ENCODE measurements at places on chromosomes 4 and X.
A peak's percentile ranks its signal among the peaks of the same experiment; 100 is the strongest.

DNA sequence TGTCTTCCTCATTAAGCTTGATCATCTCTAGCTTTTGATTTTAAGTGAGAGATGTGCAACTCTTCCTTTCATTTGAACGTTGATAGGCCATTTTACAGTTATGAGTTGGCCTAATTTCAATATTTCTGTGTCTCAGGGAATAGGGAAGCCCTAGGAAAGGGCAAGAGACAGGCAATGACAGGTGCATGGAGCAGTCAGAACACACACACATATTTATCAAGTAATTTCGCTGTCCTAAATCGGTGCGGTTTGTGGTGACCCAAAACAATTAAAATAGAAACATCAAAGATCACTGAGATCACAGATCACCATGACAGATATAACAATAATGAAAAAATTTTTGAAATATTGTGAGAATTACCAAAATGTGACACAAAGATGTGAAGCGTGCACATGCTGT lies 87.7 kb upstream of the LSM6 start:
- H3K27me3 ChIP-seq: no peaks in the 10 kb centered on the region
- DNase-seq: no peak
- no peak overlapping the region for H3K4me3 ChIP-seq
- no peaks in the 10 kb centered on the region for H3K36me3 ChIP-seq
- H3K27ac ChIP-seq: no peak overlapping the region
- no peaks in the 10 kb centered on the region for H3K4me1 ChIP-seq

DNA sequence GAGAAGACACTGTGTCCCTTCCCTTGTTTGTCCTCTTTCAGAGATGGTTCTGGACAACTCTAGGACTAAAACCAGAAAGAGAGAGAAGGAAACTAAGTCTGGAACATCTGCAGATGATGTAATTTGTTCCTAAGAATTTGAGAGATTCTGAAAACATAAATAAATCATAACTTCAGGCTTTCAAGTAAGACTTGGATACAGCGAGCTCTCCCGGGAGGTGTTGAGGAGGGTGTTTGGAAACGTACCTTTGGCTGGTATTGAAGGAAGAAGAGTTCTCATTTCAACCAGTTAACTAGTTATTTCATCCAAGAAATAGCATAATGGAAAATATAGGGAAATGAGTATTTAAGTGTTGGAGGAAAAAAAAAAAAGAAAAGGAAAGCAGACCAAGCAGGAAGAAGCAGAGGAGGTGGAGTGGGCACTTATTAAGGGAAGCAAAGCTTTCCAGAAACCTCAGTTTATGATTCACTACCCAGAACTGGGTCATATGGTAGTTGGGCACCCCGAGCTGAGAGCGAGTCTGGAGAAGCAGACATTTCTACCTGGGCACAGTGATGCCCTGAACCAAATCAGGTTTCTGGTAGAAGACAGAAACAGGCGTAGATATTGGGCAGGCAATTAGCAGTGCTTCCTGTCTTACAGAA lies 26.9 kb downstream of the CCNG2 start:
- H3K36me3 ChIP-seq: no peaks in the 10 kb centered on the region
- H3K4me3 ChIP-seq: no peak overlapping the region
- no peak overlapping the region for H3K27ac ChIP-seq
- no peaks in the 10 kb centered on the region for H3K4me1 ChIP-seq
- DNase-seq: no peak

DNA sequence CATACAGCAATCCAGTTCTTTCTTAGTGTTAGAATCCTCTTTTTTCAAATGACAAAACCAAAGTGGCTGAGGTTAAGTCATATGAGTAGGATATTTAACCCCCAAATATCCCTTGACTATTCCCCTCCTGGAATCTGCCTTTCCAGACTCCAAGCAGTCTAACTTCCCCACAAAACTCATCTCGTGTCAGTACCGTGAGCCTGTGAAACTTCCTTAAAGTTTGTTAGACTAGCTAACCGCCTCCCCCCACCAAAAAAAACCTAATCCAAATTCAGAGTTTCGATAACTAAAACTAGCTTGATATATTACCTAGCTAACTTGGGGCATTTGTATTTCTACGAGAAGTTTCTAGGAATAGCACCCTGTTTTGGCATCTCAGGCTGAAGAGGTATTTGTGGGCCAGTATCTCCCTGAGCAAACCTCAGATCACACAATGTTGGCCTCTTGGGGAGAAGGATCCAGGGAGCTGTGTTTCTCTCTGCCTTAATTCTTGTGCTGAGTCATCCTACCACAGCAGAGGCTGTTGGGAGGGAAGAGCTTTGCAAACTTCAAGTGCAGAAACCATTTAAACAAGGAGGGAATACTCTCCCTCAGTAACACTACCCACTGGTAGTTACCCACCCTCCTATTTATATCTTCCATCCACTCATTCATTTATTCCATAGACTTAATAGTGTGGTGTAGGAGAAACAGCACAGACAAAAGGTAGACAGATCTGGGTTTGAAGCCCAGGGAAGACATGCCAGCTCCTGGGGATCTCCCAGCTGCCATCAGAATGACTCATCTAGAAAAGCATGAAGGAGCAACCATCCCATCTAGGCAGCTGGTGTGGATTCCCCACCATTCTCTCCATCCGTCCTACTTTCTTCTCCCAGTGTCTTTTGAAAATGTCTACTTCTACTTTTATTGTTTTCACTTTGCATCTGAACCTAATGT lies 39.3 kb upstream of the TXK start:
- DNase-seq: peak; percentile 25
- H3K27me3 ChIP-seq: no peaks in the 10 kb centered on the region
- H3K36me3 ChIP-seq: no peaks in the 10 kb centered on the region
- H3K4me1 ChIP-seq: peaks cover 15% of the 10 kb centered on the region
- no peak overlapping the region for H3K4me3 ChIP-seq

GRCh38 chr4:180234730-180235129 lies 2008.5 kb upstream of the TENM3 start:
- H3K27me3 ChIP-seq: no peaks in the 10 kb centered on the region
- no peak overlapping the region for H3K27ac ChIP-seq
- H3K4me1 ChIP-seq: no peaks in the 10 kb centered on the region
- DNase-seq: no peak
- H3K36me3 ChIP-seq: no peaks in the 10 kb centered on the region

GRCh38 chr4:182421753-182422152 lies 178.6 kb downstream of the TENM3 start:
- H3K4me1 ChIP-seq: no peaks in the 10 kb centered on the region
- H3K27me3 ChIP-seq: no peaks in the 10 kb centered on the region
- H3K27ac ChIP-seq: no peak overlapping the region
- no peak for DNase-seq

- DNase-seq: peak; percentile 8
- H3K27ac ChIP-seq: no peak overlapping the region
- H3K27me3 ChIP-seq: no peaks in the 10 kb centered on the region
- no peaks in the 10 kb centered on the region for H3K4me1 ChIP-seq
- no peak overlapping the region for H3K4me3 ChIP-seq
- no peaks in the 10 kb centered on the region for H3K36me3 ChIP-seq
These were observed 139.6 kb upstream of the PTCHD1 start for GRCh38 chrX:23194885-23195554.

GRCh38 chrX:134908356-134908755 lies 82.4 kb upstream of the SMIM10 start:
- H3K36me3 ChIP-seq: no peaks in the 10 kb centered on the region
- no peak overlapping the region for H3K4me3 ChIP-seq
- H3K27ac ChIP-seq: no peak overlapping the region
- H3K4me1 ChIP-seq: no peaks in the 10 kb centered on the region
- no peaks in the 10 kb centered on the region for H3K27me3 ChIP-seq

DNA sequence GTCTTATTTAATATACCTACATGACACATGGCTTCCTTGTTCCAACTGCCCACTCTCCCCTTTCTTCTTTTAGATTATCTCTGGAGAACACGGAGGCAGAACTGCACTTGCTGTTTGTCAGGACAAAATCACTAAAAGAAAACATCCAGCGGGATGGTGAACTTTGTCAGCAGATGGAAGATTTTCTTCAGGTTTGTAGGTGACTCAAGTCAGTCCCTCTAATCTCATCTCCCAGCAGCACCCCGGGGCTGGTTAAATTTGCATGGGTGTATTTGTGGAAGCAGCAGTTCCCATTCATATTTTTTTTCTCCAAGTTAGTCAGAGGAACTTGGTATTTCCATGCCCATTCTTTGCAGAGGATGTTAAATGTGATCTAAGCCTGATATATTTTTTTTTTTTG lies 31.8 kb downstream of the FHDC1 start:
- H3K4me3 ChIP-seq: no peak overlapping the region
- H3K27ac ChIP-seq: no peak overlapping the region
- DNase-seq: no peak
- H3K4me1 ChIP-seq: peaks cover 31% of the 10 kb centered on the region

- peaks cover 6% of the 10 kb centered on the region for H3K4me1 ChIP-seq
- no peak overlapping the region for H3K4me3 ChIP-seq
- no peaks in the 10 kb centered on the region for H3K36me3 ChIP-seq
- no peak overlapping the region for H3K27ac ChIP-seq
- no peaks in the 10 kb centered on the region for H3K27me3 ChIP-seq
- DNase-seq: no peak
These were observed 204.9 kb downstream of the AASDH start for GRCh38 chr4:56182356-56182755.

DNA sequence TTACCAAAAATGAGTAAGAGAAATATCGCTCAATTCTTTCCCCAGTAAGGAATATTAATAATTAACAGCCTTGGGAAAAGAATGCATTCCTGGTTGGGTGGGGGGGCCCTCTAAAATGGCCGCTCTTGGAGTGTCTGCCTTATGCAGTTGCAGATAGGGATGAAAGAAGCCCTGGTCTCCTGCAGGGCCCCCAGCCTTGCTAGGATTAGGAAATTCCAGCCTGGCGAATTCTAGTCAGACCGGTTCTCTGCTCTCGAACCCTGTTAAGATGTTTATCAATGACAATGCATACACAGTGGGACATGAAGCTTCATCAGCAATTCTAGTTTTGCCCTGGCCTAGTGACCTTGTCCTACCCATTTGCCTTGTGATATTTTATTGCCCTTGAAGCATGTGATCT lies 1047.7 kb upstream of the GRID2 start:
- H3K36me3 ChIP-seq: no peaks in the 10 kb centered on the region
- H3K27ac ChIP-seq: no peak overlapping the region
- H3K27me3 ChIP-seq: no peaks in the 10 kb centered on the region
- H3K4me1 ChIP-seq: no peaks in the 10 kb centered on the region

DNA sequence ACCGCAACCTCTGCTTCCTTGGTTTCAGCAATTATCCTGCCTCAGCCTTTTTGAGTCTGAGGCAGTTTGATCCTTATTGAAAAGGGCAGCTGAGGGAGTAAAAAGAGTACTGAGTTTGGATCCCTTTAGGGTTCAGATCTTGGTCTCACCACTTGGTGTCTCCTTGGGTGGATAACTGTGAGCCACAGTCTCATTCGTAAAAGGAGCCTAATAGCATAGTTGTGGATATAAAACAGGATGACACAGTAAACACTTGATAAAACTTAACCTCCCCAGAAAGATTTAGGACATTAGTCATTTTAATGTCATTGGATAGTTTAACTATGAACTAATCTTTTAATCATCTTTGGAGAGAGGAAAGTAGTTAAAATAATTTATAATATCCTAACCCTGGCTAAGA lies 173.0 kb downstream of the ANK2 start:
- H3K27ac ChIP-seq: peak overlapping the region; percentile 10
- peak; percentile 27 for DNase-seq
- no peak overlapping the region for H3K4me3 ChIP-seq
- H3K36me3 ChIP-seq: no peaks in the 10 kb centered on the region
- H3K27me3 ChIP-seq: no peaks in the 10 kb centered on the region

- no peaks in the 10 kb centered on the region for H3K4me1 ChIP-seq
- no peak overlapping the region for H3K4me3 ChIP-seq
- peak; percentile 33 for DNase-seq
- H3K27me3 ChIP-seq: no peaks in the 10 kb centered on the region
These were observed 220.5 kb upstream of the RPS6KA3 start for GRCh38 chrX:20487227-20487626.

- DNase-seq: no peak
- no peak overlapping the region for H3K4me3 ChIP-seq
- no peaks in the 10 kb centered on the region for H3K4me1 ChIP-seq
- no peaks in the 10 kb centered on the region for H3K27me3 ChIP-seq
These were observed 46.0 kb upstream of the PBDC1 start for GRCh38 chrX:76126851-76127250.

- DNase-seq: peak; percentile 62
- no peak overlapping the region for H3K27ac ChIP-seq
- no peaks in the 10 kb centered on the region for H3K27me3 ChIP-seq
These were observed 980 bp upstream of the GIMD1 start for GRCh38 chr4:106369456-106370060.

- H3K4me3 ChIP-seq: no peak overlapping the region
- H3K4me1 ChIP-seq: no peaks in the 10 kb centered on the region
- no peaks in the 10 kb centered on the region for H3K36me3 ChIP-seq
- H3K27ac ChIP-seq: no peak overlapping the region
These were observed 100.5 kb downstream of the PRDM5 start for GRCh38 chr4:120821977-120822376.

- no peak overlapping the region for H3K27ac ChIP-seq
- peak; percentile 65 for DNase-seq
- no peaks in the 10 kb centered on the region for H3K36me3 ChIP-seq
- H3K27me3 ChIP-seq: no peaks in the 10 kb centered on the region
- no peak overlapping the region for H3K4me3 ChIP-seq
These were observed 149.1 kb downstream of the SLC39A8 start for GRCh38 chr4:102196221-102196620.

DNA sequence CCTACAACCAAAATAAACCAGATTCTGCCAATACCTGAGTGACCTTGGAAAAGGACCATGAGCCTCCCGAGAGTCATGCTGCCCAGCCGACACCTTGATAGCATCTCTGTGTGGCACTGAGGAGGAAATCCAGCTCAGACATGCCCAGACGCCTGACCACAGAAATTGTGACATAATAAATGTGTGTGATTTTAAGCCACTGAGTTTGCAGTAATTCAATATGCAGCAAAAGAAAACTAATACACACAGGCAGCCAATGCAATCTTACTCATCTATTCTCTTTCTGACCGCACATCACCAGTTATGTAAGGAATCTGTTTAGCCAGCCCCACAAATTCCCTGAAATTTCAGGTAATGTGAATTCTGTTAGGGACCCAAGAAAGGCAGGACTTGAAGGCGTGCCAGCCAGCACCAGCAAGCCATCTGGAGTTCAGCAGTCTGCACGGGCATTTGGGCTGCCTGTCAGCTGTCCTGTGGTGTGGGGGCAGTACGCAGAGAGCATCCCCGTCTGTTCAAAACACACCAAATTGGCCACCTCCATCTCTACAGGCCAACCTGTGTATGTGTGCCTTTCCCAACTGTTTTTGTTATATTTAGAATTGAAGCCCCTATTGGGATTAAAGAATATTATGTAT lies 176.4 kb downstream of the NLGN4X start:
- peak; percentile 57 for DNase-seq
- no peak overlapping the region for H3K4me3 ChIP-seq
- peaks cover 6% of the 10 kb centered on the region for H3K4me1 ChIP-seq
- no peaks in the 10 kb centered on the region for H3K36me3 ChIP-seq
- H3K27me3 ChIP-seq: no peaks in the 10 kb centered on the region

DNA sequence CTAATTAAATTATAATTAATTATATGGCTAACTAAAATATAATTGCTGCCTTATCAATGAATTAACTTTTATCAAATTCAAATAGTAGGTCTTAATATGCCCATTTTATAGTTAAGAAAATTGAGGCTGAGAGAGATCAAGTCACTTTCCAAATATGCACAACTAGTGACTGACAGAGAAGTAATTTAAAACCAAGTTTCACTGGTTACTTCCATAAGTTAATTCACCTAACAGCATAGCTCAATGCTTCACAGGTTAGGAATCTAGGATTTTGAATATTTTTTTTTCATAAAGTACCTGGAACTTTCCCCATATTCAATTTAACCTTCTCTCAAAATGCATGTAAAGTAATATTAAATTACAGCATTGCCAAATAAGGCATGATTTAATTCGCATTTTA lies 134.4 kb upstream of the VEGFC start:
- H3K4me3 ChIP-seq: no peak overlapping the region
- DNase-seq: no peak
- H3K27ac ChIP-seq: no peak overlapping the region
- no peaks in the 10 kb centered on the region for H3K27me3 ChIP-seq
- no peaks in the 10 kb centered on the region for H3K4me1 ChIP-seq

Data from astrocyte (in vitro differentiated cells and primary cell).